Uterine smooth muscle cell (primary cell): ENCODE measurements at places on chromosomes 5 and 9. TPM values are rescaled to one million over a fixed set of nuclear protein-coding genes. Genes with fewer than 3 reads are reported as not detected.

Gene ANKRD18B
- 2.3 and 6.7 TPM in 2 replicates for total RNA-seq

Gene COL15A1
- 23.9 and 104 TPM in 2 replicates for total RNA-seq

Gene DIMT1
- total RNA-seq = 36.1 and 56.4 TPM in 2 replicates

Gene LRRC26
- not detected in 2 replicates for total RNA-seq

Gene CTXN3
- total RNA-seq = not detected in 2 replicates

Gene IFNA2
- not detected in 2 replicates for total RNA-seq

Gene PPIC
- 20.9 and 66.4 TPM in 2 replicates for total RNA-seq

Gene PCDHGB1
- 0.44 and 1.2 TPM in 2 replicates for total RNA-seq

Gene C5orf52
- total RNA-seq = not detected in 2 replicates

Gene HNRNPH1
- total RNA-seq = 519 and 777 TPM in 2 replicates

Gene EQTN
- not detected in 2 replicates for total RNA-seq

Gene PCDHA12
- 0.11 and 0.12 TPM in 2 replicates for total RNA-seq
